ENCODE measurements at places on chromosomes 4 and X. TPM values are rescaled to one million over a fixed set of nuclear protein-coding genes. Genes with fewer than 3 reads are reported as not detected.

TMEM154 gene
- 5.1 TPM for total RNA-seq

DNA sequence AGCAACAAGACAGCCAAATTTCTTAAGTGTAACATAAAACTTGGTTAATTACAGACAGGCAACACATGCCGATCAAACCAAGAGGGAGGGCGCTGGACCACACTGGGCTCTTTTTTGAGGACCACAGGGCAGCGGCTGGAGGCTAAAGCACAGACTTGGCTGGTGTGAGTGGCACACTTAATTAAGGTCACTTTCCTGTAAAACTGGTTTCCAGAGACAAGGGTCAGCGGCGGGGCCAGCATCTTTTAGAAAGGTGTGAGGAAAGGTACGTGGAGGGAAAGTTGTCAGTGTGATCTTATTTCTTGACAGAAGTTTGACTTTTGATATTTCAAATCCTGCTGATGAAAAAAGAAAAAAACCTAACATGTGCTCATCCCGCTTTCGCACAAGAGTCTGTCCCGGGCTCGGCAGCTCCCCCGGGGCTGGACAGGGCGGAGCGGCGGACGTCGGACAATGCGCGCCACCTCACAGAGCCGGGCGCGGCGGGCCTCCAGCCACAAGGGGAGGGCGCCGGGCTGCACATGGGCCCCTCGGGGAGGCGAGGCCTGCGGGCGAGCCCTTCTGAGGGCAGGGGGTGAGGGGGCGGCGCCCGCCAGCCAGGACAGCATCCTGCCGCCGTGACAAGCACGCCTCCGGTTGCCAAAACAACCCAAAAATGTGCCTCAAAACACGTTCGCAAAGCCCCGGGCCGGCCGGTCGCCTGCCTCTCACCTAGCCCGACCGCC lies 660 bp upstream of the HSPA4L start:
- H3K4me3 ChIP-seq = peak overlapping the region; percentile 82
- H3K27ac ChIP-seq = peak overlapping the region; percentile 37
- DNase-seq = peak; percentile 70
- peaks cover 1% of the 10 kb centered on the region for H3K4me1 ChIP-seq

DNA sequence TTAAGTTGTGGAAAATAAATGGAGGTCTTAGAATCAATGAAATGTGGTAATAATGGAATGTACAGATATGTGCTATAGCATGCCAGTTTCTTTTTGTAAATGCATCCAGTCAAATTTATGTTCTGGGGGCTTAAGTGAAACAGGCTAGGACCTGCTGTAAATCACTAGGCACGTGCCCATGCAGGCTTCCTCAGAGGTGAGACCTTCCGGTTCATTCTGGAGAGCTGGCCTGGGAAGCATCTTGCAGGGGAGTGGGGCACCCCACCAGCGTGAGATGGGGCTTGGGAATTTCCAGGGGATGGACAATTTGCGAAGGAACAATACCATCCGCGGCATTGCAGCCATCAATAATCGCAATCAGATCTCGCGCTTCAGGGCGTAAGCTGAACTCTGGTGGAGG lies 80.1 kb downstream of the SORCS2 start:
- no peaks in the 10 kb centered on the region for H3K36me3 ChIP-seq
- no peak overlapping the region for H3K4me3 ChIP-seq
- no peaks in the 10 kb centered on the region for H3K4me1 ChIP-seq

SLC38A5 gene
- 11.8 TPM for total RNA-seq

- H3K4me3 ChIP-seq = no peak overlapping the region
- DNase-seq = no peak
- H3K27me3 ChIP-seq = no peaks in the 10 kb centered on the region
- H3K4me1 ChIP-seq = no peaks in the 10 kb centered on the region
- no peaks in the 10 kb centered on the region for H3K36me3 ChIP-seq
- H3K27ac ChIP-seq = no peak overlapping the region
These were observed 486.1 kb upstream of the POU3F4 start for GRCh38 chrX:83022020-83022419.

DNA sequence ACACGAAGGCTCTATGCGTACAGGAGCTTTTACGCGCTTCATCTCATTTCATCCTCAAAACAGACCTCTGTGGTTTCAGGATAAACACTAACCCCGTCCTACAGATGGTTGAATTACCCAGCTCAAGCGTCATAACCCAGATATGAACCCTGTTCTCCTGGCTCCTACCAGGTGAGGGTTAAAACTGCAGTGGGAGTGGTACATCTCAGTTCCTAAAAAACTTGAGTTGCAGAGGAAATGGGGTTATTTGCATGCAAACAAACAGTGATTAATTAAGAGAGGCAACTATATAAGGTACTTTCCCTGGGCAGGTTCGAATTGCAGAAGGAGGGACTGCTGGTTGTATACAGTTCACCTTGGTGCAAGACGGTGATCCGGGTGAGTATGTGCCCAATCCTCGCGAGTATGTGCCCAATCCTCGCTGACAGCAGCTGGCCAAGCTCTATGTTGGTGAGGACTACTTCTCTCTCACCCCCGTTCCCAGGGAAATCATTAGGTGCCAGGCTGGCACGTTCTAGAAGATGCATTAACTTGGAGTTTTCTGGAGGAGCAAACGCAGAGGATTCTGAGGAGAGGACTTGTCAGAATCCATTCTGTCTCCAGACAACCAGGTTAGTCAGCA lies 72.6 kb downstream of the FHDC1 start:
- H3K36me3 ChIP-seq = no peaks in the 10 kb centered on the region
- no peaks in the 10 kb centered on the region for H3K27me3 ChIP-seq
- no peak for DNase-seq
- no peak overlapping the region for H3K4me3 ChIP-seq

DNA sequence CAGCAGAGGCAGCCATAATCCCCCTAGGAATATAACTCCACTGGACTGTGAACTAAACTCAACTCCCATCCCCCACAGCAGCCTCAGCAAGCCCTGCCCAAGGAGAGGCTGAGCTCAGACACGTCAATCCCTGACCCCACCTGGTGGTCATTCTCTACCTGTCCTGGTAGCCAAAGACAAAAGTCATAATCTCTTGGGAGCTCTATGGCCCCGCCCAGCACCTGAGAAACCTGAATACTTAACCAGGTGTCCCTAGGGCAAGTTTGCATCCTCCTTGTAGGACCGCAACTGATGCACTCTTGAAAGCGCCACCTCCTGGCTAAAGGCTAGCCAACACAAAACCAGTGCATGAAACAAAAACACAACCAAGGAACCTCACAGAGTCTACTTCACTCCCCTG lies 18.4 kb downstream of the CT47B1 start:
- H3K4me1 ChIP-seq = no peaks in the 10 kb centered on the region
- H3K27me3 ChIP-seq = no peaks in the 10 kb centered on the region
- H3K4me3 ChIP-seq = no peak overlapping the region
- H3K27ac ChIP-seq = no peak overlapping the region
- no peak for DNase-seq

PASD1 gene
- total RNA-seq = not detected

SMIM10 gene
- total RNA-seq = 11.8 TPM

- no peak overlapping the region for H3K4me3 ChIP-seq
- no peaks in the 10 kb centered on the region for H3K4me1 ChIP-seq
- H3K27ac ChIP-seq = no peak overlapping the region
- no peak for DNase-seq
- H3K27me3 ChIP-seq = no peaks in the 10 kb centered on the region
These were observed 127.2 kb upstream of the RPS6KA3 start for GRCh38 chrX:20393944-20394343.

TCEAL7 gene
- total RNA-seq = 8.4 TPM
